CD4-positive, alpha-beta T cell treated with Interleukin-17A for 1 hour (primary cell): ENCODE measurements at places on chromosomes 3 and 15.

DNA sequence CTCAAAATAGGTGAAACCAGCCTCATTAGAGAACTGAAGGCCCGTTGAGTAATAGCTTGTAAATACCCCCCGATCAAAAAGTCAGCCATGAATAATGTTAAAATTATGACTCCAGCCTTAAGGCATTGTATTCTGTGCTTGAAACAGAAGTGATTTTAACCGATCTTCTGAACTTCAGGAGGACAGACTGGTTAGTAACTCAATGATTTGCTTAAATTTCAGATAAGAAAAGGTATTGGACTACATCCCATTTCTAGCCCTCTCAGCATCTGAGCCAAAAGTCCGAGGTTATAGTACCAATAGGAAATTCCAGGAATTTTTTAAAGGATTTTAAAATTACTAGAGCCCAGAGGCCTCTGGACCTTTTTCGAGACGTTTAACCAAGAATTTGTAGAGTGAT lies 67.7 kb upstream of the FGF12 start:
- no peak for DNase-seq

DNA sequence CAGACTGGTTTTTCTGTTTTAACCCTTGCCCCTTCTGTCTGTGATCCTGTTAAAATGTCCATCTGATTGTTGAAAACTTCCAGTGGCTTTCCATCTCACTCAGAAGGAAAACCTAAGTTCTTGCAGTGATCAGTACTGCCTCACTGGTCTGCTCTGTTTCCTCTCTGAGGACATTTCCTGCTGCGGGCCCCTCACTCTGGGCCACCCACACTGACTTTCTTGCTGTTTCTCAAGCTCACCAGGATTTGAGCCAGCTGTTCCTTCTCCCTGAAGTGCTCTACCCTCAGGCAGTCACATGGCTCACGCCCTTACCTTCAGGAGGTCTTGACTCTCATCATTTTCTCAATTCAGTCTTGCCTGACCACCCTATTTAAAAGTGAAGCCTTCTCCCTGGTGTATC lies 1.8 kb downstream of the GRK7 start:
- DNase-seq = no peak

GRCh38 chr3:152309535-152310307 lies 41.0 kb downstream of the MBNL1 start:
- peak; percentile 57 for DNase-seq

GRCh38 chr3:172084871-172085556 lies 45.6 kb downstream of the FNDC3B start:
- no peak for DNase-seq

- DNase-seq = peak; percentile 44
Measured at GRCh38 chr15:34436956-34437442, 609 bp downstream of the GOLGA8A start.

- peak; percentile 9 for DNase-seq
Measured at GRCh38 chr3:193831495-193832455, 238.8 kb downstream of the OPA1 start.

GRCh38 chr15:101070024-101070423 lies 150.9 kb downstream of the LRRK1 start:
- no peak for DNase-seq

GRCh38 chr3:95044101-95044500 lies 981.2 kb downstream of the NSUN3 start:
- DNase-seq = no peak

DNA sequence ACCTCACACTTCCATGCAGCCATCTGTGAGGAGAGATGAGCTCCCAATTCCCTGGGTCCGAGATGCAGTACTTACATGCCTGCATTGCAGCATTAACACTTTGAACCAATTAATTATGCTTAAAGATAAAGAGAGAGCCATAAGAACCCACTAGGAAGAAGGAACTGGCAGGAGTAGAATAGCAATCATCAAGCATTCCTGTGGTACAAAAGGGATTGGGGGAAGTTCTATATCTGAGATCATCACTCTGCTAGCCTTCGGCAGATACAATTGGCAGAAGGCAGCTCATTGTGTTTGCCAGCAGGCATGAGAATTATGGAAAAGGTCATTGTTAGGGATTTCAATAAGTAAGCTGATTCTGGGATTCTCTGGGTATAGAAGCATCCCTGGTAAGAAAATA lies 891.4 kb downstream of the NTRK3 start:
- DNase-seq = no peak

- no peak for DNase-seq
Measured at GRCh38 chr3:37494216-37494615, 319.8 kb upstream of the LRRFIP2 start.

- peak; percentile 58 for DNase-seq
Measured at GRCh38 chr3:45950686-45951600, 7.7 kb downstream of the CXCR6 start.

GRCh38 chr3:138437281-138437680 lies 2.9 kb downstream of the ESYT3 start:
- no peak for DNase-seq

GRCh38 chr3:128488991-128489673 lies 3.9 kb downstream of the GATA2 start:
- DNase-seq = peak; percentile 38

DNA sequence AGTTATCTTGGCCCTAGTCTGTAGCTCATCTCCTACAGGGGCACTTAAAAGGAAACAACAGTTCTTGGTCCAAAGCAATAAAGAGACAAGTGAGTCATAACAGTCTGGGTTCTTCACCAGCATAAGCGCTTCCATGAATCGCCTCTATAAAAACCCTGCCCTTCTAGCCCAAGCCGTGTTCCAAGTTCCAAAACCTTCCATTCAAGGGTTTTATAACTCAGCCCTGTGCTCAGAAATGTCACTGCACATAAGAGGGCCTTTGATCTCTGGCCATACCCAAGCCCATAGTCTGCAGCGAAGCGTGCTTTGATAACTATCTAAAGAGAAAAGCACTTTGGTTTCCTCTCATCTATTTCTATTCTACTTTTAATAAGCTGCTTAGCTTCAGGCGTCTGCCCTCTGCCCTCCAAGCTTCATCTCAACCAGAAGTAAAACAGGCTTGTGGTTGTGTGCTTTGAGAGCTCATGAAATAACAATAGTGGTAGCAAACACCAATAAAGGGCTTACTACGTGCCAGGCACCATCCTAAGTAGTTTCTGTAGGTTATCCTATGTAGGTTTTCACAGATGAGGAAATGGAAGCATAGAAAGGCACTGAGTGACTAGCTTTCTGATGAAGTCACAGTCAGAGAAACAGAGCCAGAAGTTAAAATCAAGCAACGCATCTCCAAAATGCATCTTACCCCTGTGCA lies 64.0 kb upstream of the AKAP13 start:
- peak; percentile 37 for DNase-seq

- no peak for DNase-seq
Measured at GRCh38 chr15:69357773-69358771, 56.1 kb upstream of the KIF23 start.

DNA sequence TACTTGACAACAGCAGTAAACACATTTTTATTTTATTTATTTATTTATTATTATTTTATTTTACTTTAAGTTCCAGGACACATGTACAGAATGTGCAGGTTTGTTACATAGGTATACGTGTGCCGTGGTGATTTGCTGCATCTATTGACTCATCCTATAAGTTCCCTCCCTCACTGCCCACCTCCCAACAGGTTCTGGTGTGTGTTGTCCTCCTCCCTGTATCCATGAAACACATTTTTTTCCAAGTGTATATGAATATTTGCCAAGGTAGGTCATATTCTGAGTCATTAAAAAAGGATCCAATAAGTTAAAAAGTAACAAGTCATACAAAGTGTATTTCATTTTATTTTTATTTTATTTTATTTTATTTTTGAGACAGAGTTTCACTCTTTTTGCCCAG lies 567.3 kb upstream of the KCNMB2 start:
- DNase-seq = no peak

DNA sequence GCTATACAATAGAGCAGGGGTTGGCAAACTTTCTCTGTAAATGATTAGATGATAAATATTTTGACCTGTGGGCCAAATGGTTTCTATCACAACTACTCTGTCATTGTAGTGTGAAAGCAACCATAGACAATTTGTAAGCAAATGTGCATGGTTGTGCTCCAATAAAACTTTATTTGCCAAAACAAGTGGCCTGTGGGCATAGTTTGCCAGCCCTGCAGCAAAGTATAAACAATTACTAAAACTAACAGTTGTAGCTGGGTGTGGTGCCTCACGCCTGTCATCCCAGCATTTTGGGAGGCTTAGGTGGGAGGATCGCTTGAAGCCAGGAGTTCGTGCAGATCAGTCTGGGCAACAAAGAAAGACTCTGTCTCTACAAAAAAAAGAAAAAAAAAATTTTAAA lies 61.6 kb downstream of the NBEAL2 start:
- DNase-seq = no peak

DNA sequence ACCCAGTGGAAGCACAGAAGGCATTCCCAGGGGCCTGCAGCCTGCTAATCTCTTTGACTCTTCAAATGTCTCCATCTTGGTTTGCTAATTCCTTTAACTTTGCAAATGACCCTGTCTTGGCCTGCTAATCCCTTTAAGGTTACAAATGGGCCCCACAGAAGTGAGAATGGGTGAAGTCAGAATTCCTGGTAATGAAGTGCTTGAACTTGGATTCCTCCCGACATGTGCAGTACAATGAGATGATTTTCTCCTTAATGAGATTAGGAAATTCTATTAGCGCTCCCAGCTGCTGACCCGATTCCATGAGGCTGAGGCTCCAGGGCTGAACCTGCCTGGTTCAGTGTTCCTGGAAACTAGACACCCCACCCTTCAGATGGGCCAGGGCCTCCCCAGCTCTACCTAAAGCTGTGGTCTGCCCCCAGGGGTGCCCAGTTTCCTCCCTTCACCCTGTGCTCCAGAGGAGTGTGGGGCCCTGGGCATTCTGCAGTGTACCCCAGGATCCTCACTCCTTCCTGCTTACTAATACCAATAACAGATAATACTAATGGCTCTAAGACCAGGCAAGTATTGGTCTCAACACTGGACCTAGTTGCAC lies 47.4 kb downstream of the SCN5A start:
- no peak for DNase-seq

- DNase-seq = no peak
Measured at GRCh38 chr3:179677884-179678283, 25.0 kb downstream of the USP13 start.

DNA sequence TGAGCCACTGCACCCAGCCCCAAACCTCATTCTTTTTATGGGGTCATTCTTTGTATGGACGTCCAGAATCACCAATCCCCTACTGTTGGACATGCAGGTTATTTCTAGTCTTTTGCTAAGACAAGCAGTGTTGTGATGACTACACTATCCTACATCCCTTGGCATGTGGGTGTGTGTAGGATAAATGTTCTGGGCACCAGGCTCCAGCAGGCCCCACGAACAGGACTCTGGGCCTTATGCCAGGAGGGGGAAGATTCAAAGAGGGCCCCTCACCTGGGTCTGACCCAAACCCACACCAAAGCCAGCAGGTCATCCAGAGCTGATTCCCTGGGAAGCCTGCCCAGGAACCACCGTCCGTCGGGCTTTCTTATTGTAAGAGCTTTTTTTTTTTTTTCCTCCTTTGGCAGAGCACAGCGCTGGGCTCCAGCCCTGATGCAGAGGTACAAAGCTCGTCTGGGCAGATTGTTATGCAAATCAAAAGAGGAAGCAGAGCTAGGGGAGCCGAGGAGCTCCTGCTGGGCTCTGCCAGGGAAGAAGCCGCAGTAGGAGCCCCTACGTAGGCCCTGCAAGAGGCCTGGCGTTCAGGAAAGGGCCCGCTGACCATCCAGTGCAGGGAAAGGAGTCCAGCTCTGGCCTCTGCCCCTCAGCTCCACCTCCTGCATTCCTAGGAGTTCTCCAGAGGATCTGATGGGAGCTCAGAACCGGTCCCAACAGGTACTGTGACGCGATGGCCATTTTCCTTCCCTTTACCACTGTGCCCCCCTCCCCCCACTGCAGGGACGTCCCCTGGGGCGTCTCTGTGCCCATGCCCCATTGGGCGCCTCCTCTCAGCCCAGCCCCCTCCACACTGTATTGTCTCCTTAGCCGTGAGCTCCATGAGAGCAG lies 29.0 kb upstream of the FURIN start:
- DNase-seq = no peak

GRCh38 chr15:33132233-33132580 lies 62.3 kb downstream of the FMN1 start:
- DNase-seq = no peak

GRCh38 chr3:170584585-170585007 lies 1.3 kb downstream of the SLC7A14 start:
- DNase-seq = peak; percentile 3

- DNase-seq = no peak
Measured at GRCh38 chr3:121809249-121809648, 25.6 kb downstream of the IQCB1 start.

- no peak for DNase-seq
Measured at GRCh38 chr3:119156868-119157267, 10.9 kb downstream of the TEX55 start.

DNA sequence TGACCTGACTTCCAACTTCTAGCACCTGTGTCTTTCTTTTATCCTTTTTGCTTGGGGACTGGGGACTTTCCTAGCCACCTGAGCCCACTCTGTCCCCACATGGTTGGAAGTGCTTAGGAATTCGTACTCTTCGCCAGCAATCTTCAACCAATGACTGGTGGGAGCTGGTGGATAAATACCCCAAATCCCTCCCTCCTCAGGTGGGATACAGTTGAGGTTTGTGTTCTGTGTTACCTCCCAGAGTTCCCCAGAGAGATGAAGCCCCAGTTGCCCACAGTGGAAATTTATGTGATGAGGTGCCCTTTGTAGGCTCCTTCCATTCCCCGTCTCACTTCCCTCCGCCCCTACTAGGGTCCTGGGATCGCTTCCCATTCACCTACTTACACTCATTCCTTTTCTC lies 40.1 kb upstream of the CFAP161 start:
- no peak for DNase-seq

DNA sequence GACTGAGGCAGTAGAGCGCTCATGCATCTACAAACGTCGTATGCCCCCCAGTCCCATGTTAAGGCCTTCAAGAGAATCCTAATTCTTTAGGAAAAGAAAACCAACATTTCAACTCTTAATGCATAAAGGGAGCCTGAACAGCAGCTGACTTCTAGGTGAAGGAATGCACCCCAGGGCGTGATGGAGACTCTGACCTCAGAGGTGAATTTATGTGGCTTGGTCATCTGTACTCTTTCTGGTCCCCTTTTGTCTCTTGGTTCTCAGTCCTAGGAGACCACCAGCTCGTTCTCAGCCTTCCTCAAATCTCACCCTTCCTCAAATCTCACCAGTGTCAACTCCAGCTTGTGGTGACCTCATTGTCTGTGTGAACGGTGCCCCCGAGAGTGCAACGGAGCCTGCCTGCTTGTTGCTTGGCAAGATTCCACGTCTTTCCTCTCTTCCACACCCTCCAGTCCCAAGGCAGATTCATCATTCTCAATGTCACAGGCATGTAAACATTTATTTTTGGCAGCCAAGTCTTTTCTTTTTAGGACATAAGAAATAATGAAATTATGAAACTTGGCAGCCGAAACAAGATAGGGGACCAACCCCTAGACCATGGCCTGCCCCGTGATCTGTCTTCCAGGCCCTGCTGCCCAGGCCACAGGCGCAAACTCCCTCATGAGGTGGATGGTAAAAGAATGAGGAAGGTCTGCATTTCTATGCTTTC lies 166.2 kb downstream of the ADAMTS17 start:
- DNase-seq = no peak
